ENCODE measurements at places on chromosomes 6 and 20.

GRCh38 chr6:29970711-29971110 is 28.4 kb downstream of the HLA-A start:
- DNase-seq: no peak

- DNase-seq: no peak
Measured at GRCh38 chr6:131955192-131955591, 4.0 kb upstream of the CCN2 start.

DNA sequence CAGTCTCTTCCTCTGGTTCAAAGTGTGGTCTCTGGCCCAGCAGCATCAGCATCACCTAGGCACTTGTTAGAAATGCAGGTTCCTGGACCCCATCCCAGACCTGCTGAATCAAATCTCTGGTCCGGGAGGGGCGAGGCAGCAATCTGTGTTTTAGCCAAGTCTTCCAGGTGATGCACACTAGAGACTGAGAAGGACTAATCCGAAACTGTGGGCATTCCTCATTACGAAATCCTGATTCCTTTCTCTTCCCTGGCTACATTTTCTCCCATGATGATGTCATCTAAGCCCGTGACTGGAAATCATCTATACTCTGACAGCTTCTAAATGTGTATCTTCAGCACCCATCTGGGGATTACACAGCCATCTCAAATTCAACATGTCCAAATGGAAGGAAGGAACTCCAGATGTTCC is 39.7 kb upstream of the PRND start:
- DNase-seq: no peak

GRCh38 chr6:132937466-132937906 is 123.1 kb downstream of the RPS12 start:
- DNase-seq: no peak

DNA sequence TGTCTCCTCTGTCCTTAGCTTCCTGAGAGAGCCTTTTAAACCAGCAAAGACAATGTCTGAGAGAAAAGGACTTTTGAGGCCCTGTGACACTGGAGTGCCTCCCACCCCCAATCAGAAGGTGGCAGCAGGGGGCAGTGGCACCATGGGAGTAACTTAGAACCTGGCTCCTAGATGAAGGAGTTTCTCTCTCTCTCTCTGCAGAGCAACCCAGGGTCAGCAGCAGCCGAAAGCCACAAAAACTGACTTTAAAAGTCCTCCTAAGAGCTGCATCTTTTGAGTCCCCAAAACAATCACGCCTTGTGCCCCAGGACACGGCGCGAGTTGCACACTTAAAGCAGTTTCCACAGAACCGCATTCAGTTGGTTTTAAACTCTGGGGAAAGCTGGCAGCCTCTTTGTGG is 5.3 kb upstream of the TCP11 start:
- no peak for DNase-seq

DNA sequence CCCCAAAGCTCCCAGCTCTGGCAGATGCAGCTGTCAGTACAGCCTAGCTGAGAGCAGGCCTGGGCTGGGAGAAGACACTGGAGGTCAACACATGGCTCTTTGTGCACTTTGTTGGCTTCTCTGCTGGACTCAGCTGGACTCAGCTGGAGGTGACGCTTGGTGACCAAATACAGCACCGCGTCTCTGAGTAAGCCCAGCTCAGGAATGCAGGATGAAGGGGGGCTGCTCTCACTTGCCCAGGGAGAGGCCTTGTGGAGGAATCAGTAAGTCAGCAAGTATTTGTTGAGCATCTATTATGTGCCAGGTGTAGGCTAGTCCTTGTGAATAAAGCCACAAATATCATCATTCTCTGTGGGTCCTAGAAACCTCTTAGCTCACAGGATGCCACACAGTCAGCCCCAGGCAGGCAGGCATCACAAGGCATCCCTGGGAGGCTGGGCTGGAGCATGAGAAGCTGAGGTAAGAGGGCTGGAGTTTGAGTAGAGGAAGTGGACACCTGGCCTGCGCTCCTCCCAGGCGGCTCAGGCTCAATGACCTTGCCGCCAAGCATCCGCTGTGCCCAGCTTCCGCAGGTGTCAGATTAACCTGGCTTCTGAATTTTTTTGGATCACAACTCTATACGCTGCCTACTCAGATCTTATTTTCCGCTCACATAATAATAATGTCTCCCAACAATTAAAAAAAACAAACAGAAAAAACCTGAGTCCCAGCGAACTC is 95.4 kb downstream of the TMEM170B start:
- DNase-seq: no peak

GRCh38 chr20:49323622-49324238 is 45.9 kb upstream of the ZNFX1 start:
- DNase-seq: no peak

- peak; percentile 55 for DNase-seq
Measured at GRCh38 chr6:38638941-38639497, 710 bp downstream of the BTBD9 start.

DNA sequence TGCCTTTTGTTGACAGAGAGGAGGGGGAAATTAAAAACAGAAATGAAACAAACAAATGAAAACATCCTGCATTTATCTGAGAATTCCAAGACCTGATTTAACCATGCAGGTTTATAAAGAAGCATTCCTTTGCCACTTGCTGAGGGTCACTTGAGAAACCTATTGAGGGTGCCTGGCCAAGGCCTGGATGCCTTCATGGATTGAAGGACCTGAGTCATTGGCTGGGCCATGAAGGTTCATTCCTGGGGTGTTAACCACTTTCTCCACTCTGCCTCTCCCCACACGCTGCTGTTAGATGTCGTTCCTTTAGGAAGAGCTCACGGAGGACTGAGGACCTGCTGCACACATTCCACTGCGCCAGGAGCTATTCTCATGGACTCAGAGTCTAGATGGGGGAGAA is 49.7 kb downstream of the DAAM2 start:
- no peak for DNase-seq

- no peak for DNase-seq
Measured at GRCh38 chr6:43013097-43013842, 476 bp downstream of the MEA1 start.

GRCh38 chr20:11890331-11891076 is 27.2 kb upstream of the BTBD3 start:
- peak; percentile 60 for DNase-seq

DNA sequence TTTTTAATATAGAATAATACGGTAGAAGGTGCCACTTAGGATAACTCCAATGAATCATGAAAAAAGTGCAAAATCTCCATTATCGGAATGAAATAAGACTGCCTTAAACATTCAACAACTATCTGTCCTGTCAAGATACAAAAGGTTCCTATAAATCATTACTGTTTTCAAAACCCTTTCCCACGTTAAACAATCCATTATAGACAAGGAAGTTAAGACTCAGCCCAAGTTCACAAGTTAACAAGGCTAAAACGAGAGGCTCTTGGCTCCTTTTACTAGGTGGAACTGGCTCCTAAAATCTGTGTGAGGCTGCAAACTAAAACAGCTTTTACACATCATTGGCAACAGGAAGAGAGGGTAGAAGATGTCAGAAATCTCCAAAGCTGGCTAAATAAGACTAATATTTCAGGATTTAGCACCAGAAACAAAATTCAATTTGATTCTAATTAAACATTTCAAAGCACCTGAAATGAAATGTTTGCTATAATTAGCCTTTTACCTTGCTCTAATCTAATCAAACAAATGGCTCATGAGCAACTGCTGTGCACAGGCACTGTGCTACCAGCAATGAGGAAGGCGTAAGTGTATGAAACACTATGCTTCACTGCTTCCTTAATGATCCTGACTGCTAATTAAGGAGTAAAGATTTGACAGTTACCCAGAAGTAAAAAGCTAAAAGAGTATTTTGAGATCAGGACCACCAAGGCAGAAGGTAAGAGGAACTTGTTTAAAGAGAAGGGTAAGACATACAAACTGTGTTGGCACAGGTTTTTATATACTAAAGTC is 109.7 kb downstream of the DST start:
- DNase-seq: no peak

DNA sequence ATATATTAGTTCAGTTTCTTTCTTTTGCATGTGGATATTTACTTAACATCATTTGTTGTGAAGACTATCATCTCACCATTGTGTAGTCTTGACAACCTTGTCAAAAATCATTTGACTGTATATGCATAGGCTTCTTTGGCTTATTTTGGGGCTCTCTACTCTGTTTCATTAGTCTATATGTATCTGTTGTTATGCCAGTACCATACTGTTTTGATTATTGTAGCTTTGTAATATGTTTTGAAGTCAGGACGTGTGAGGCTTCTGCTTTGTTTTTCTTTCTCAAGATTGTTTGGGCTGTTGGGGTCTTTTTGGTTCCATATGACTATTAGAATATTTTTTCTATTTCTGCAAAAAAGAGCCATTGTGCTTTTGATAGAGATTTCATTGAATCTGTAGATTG is 288.2 kb upstream of the RNF217 start:
- DNase-seq: no peak

DNA sequence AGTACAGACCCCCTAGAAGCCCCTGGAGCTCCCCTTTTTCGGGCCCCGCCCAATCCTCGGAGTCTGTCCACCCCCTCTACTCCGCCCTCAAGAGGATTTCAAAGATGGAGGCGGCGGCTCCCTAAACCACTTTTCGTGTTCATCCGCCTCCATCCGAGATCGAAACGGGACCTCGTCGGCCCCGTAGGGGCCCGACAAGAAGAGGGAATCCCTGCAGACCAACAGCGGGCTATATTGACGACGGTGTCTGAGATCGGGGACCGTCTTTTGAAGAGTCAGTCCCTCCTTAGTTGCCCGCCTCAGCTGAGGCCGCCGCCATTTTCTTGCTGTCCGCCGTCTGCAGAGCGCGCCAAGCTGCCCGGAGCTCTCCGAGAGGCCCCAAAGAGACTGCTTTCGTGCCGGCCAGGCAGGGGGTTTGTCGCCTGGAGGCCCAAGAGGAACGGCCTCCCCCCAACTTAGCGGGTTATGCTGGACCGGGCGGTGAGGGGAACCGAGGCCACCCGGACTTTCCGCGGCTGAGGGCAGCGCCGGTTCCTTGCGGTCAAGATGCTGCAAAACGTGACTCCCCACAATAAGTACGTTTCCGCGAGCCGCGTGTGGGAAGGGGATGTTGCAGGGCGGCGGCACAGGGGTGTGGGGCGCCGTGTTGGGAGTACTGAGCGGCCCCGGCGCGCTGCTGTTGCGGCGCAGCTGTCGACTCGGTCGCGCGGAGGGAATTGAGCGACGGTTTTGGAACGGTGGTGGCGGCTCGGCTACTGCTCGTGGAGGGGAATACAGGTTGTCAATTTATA is 4.2 kb downstream of the BRD2 start:
- DNase-seq: peak; percentile 44

DNA sequence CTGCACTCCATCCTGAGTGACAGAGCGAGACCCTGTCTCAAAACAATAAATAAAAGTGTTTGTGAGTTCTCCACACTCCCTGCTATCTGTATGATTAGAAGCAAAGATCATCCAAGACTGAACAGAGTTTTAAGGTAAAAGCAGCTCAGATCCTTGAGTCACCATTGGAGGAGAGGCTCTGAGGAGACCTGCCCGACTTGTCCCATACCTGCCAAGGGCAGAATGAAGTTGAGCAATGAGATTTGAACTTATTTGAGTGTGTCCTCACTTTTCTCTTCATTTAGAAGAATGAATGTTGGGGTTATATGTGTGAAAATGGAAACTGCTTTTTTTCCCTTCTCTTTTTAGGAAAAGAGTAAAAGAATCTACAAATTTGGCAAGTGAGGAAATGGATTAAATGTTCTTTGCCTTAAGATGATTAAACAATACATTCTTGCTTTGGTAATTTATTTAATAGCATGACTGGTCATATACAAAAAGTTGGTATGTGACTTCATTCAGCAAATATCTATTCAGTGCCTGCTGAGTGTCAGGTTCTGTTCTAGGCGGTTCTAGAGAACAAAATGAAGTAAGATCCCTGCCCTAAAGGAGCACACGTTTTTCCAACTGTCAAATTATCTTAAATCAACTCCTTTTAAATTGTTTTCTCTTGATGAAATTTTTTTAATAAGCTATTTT is 195.7 kb downstream of the ALDH8A1 start:
- no peak for DNase-seq

DNA sequence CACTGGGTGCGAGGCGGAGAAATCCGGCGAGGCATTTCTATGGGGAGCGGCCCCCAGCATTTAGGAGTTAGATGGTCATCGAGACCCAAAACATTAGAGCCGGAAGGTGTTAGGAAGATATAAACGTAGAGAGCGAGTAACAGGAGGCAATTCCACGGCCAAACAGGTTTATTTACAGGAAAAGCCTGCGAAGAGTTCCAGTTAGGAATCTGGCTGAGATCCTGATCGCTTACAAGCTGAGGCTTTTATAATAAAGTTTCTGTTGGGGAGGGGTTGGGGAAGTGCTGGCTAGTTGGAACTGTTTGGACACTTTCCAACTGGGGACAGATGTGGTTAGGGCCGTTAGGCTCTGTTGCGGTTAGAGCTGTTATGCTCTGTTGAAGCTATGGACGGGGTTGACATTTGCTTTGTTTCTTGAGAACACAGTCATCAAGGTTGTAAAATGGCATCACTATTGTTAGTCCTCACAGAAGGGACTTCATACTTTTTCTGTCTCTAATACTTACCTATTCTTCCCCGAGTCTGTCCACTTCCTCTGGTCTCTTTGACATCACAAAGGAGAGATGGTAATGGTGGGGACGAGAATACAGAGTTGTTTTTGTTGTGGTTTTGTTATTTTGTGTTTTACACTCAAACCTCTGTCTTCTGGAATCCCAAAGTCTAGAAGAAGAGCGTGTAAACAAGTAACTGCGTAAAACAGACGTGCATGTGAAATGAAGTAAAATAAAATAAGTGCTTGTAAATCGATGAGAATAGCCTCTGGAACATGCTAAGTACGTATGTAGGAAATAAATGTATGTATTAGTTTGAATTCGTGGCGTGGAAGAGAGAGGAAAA is 554 bp upstream of the ZSCAN31 start:
- DNase-seq: no peak

- no peak for DNase-seq
Measured at GRCh38 chr20:51184289-51184688, 161.4 kb upstream of the KCNG1 start.

DNA sequence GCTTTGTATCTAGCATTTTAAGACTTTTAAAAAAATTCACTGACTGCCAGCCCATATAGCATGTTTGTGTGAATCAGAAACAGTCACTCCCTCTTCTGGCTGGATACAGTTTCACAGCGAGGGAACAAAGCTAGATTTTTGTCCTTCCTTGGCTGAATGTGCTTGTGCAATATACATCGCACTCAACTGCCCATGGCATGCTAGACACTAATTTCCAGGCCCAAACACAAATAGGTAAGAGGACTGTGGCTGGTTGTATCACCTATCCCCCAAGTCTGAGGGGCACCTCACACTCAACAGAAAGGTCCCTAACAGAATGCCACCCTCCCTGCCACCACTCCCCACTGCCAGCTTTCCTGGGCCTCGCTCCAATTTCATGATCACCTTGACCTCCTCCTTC is 16.2 kb upstream of the BLCAP start:
- no peak for DNase-seq

DNA sequence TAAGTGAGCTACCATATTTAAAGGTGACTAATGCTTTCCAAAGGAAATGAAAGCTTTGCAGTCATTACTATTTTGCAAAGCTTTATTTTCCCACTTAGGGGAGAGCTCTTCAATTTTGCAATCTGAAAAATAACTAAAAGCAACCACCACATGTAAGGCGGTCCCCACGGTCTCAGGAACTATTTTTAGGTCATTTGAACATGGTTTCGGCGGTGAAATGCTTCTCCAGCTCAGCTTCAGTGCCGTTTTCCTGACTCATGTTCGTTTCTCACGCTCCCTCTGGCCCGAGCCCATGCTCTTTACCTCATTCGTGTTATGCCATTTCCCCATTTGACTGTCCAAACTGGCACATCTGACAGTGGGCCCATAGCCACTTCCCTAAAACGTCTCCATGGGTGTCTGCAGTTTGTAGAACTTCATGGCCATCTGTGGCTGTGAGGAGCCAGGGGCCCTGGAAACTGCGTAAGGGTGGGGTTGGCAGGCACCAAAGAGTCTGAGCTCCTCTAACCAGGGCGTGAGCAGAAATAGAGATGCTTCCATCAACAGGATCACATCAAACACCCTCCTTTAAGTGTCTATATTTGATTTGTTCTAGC is 46.5 kb downstream of the ADTRP start:
- peak; percentile 52 for DNase-seq
